ENCODE measurements at places on chromosomes 6 and 20.

- no peak for DNase-seq
Measured at GRCh38 chr20:41169162-41169690, 31.9 kb downstream of the PLCG1 start.

DNA sequence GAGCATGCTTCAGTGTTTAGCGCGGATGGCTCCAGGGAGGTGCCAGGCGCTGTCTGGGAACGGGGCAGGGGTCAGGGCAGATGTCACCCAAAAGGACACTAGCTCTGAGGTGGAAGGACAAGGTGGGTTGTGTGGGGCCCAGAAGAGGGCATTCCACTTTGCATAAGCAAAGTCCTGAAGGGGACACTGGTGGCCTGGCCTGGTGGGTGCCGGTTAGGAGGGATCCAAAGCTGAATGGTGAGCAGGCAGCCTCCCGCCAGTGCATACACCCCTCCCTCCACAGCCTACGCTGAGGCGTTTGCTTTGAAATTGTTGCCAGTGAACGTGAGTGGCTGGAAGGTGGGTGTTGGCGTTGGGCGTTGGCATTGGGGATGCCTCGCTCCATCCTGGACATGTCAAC lies 192.1 kb downstream of the BMP7 start:
- no peak for DNase-seq

GRCh38 chr20:38277691-38278090 lies 17.2 kb upstream of the KIAA1755 start:
- no peak for DNase-seq

- DNase-seq: no peak
Measured at GRCh38 chr6:151075930-151076555, 163.7 kb upstream of the AKAP12 start.

DNA sequence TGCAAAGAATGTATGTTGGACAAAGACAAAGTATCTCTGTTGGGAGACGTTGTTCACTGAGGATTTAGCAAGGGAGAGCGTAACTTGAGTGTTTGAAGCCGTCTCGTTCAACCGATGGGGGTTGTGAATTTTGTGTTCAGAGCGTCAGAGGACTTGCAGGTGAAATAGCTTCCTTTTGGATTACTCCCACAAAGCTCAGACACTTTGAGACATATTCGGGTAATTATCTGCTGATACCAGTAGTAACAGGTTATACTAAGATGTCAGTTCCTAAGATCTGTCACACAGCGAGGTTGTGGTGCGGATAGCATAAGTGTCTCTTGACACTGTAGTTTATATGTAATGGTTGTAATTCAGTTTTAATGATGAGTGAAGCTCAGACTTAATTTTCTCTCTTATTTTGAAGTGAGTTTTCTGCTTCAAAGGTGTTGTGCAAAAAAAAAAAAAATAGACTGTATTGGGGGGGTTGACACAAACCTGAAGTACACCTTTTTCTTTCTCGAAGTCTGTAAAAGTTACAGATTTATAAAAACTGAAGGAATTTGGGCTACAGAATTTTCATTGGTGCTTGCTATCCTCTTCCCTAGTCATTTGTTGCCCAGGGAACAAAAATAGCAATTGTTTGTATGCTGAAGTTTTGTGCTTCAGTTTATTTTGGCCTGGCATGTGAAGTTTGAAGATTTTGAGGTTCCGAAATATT lies 1.7 kb downstream of the ASXL1 start:
- no peak for DNase-seq

GRCh38 chr6:129516005-129516404 lies 194.0 kb downstream of the ARHGAP18 start:
- DNase-seq: no peak

GRCh38 chr6:143685653-143686052 lies 7.9 kb downstream of the PHACTR2 start:
- DNase-seq: no peak

DNA sequence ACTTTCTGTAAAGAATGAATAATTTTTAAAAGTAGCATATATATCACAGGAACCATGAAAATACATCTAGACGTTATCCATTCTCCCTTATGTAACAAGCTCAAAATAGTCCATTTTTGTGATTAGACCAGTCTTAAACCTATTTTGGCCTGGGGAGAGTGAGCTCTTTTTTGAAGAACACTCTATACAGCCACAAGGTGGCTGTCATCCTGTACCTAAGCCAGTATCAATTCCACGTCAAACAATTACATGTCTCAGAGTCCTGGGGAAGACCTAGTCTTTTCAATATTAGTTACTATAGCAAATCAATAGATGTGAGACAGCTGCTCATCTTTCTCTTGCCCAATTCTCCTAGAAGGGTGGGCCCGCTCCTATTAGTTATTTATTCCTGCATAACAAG lies 28.4 kb downstream of the FBXO5 start:
- no peak for DNase-seq

DNA sequence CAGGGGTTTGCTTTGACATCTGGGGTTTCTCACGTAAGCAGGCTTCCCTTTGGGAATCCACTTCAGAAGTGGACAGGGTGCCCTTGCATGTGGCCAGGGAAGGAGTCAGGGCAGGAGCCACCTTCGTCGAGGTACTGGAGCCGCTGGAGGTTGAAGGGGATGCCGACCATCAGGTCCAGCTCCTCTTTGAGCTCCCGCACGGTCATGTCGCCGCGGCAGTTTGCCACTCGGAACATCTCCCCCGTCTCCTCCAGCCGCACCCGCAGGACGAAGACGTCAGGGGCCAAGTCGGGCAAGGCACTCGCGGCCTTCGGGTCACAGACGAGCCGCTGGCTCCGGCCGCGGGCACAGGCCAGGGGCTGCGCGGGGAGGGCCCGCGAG lies 360 bp downstream of the ANKRD60 start:
- DNase-seq: no peak

DNA sequence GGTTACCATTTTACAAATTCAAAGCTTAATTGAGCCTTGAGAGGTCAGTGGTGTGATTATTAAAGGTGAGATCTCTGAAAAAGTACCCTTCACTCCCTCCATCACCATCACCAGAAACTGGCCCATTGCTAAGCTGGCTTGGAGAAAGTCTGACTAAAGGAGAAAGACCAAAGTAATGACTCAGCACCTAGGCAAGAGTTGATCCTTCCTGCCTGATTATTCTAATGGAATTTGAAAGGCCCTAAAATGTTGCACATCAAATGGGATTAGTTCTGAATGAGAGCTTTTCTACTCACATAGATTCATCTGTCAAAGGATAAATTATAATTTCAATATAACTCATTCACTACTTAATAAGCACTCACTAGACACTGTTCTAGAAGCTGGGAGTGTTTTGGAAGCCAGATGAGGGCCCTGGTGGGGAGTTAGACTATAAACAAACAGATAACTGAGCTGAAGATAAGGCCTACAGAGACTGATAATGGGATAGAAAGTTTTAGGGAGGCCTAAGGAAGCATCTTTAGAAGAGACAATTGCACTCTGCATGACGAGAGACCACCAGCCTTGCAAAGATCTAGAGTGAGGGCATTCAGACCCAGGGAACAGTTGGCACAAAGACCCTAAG lies 366.7 kb downstream of the SYNE1 start:
- DNase-seq: no peak

DNA sequence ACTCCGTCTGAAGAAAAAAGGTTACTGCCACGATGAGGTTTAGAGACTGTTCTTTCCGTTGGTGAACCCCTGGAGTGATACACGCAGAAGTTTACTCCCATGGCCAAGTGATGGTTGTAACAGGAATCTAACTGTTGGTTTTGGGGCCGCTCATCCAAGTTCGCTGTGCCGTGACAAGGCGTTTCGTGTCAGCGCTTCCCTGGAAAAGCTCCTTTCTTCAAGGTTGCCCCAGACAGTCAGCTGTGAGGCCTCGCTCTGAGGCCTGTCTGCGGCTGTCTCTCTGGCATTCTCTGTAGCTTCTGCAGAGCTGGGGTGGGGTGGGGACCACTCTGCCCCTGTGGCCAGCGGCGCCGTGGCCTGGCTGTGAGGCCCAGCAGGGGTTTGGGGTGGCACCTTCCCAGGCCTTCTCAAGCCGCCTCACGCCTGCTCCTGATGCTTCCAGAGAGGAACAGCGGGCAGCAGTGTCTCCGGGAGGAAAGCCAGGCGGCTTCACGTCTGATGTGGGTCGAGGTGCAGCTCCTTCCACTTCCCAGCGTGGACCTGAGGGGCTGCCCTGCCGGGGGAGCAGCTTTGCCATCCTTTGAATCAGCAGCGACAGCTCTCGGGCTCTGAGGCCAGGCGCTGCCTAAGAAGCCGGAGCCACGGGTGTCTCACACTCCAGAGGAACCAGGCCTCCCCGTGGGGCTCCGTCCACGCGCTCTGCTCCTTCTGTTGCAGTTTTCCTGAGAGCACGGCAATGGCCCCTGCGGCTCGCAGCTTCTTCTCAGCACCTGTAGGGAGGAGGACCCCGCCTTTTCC lies 76.2 kb downstream of the SMOC2 start:
- DNase-seq: no peak

- DNase-seq: peak; percentile 56
Measured at GRCh38 chr20:219290-220115, 7.6 kb upstream of the DEFB129 start.

GRCh38 chr6:42140032-42140431 lies 2.4 kb downstream of the C6orf132 start:
- DNase-seq: peak; percentile 89

DNA sequence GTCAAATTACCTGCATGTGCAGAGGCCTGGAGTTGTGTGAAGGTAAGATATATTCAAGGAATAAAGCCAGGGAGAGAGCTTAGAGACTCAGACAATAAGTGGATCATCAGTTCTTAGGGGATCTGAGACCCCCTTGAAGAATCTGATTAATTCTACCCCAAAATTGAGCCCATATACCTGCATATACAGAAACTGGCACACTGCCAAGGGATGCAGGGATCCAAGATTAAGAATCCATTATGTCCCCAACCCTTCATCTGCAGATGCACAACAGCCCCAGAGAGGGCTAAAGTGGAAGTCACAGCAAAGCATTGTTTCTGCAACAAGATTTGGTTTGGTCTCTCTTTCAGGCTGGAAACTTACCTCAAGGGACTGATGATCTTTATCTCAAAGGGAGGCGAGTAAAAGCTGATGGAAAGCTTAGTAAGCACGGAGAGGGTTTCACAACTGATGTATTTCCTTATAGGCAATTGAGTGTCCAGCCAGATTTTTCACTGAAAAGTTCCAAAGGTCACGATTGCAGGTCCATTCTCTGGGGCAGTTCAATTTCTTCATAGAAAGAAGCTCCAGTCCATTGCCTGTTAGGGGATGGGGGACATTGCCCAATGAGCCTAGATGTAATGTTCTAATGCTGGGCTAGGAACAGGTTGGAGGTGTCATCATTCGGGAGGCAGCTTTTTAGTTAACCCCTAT lies 20.9 kb upstream of the STK35 start:
- DNase-seq: no peak

DNA sequence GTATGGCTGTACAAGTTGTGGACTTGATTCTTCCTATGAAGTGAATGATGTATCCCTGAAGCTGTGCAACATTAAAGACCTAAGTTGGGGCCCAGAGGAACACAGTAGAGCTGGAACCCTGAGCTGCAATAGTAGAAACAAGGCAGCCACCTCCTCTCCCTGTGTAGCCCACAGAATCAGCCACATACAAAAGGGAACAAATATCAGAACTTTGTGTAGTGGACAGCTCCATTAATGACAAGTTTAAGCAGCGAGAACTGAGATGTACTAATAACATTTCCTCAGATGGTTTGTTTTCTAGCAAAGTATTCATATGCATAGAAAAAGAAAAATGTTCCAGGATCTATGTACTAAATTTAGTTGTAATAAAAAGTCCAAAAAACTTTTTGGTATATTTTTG lies 19.2 kb downstream of the PHACTR1 start:
- no peak for DNase-seq

DNA sequence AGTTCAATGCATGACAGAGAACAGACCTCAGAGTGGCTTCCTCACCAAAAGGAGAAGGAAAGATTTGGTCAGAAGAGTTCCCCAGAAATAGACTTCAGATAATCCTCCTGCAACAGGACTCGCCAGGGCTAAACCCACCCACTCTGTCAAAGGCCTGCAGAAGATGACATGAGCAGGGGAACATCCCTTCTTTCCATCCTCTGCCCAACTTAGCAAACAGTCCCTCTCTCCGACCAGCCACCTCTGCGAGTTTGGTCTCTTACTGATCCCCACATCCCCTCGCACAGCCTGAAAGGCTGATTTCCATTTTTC lies 7.5 kb downstream of the NFATC2 start:
- no peak for DNase-seq

DNA sequence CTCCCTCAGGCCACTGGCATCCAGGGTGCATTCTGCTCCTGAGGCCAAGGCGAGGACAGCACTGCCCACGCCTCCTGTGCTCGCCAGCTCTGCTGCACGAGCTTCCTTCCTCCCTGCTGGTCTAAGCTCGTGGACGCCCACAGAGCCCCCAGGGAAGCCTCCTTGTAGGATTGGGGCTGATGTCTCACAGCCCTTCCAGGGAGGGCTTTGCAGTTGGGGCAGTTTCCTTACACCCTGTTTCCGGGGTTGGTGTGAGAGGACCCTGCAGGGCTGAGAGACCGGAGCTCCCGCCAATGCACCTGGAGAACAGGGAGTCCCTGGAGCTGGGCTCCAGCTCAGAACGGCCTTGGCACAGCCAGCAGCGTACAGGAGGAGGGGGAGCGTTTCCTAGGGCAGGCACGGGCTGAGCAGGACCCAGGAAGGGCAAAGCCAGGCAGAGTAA lies 172.4 kb upstream of the PDE10A start:
- no peak for DNase-seq

GRCh38 chr6:137849181-137849980 lies 17.7 kb upstream of the TNFAIP3 start:
- no peak for DNase-seq

- no peak for DNase-seq
Measured at GRCh38 chr6:121008553-121008952, 325.7 kb downstream of the TBC1D32 start.

DNA sequence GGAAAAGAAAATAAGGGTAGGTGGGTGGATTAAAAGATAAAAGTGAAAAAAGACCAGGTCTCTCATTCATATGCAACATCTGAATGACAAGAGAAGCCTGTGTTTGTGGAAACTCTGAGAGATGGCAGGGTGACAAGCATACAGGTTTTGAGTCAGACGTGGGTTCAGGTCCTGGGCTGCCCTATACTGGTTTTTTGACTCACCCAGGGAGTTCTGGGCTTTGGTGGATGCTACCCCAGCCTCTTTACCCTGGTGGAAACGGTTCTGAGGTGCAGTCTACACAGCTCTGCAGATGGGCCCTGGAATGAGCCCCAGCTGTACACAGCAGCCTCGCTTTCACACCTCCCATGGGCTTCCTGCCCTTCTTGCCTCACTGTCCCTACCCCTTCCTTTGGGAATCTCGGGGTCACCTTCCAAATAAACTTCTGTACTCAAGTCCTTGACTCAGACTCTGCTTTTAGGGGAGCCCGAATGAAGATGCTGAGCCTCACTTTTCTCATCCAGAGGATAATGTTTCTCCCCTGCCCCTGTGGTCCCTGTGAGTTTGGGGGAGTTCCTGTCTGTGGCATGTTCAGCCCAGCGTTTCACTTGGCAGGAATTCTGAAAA lies 77.7 kb upstream of the CLDN20 start:
- no peak for DNase-seq

GRCh38 chr6:40358473-40359460 lies 228.4 kb downstream of the LRFN2 start:
- no peak for DNase-seq

DNA sequence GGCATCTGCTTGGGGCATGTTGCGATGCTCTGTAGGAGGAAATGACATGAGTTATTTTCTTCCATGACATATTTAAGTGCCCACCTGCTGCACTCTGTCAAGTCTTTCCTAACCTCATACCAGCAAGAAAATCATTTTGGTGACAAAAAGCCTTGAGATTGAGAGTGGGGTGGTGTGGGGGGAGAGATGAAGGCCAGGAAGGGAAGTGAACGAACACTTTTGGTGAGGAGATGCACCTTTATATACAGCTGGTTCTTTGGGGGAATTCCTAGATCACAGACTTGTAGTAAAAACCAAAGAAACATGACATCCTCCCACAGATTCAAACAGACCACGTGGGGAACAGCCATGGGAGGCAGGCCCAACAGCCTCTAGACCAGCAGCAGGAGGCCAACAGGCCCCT lies 26.1 kb downstream of the NCOA5 start:
- DNase-seq: no peak

Data from RWPE1 (cell line).